ENCODE measurements at places on chromosomes 16 and 17.

GRCh38 chr17:63592797-63593196, 7.9 kb upstream of the TACO1 start:
- DNase-seq, result no peak

DNA sequence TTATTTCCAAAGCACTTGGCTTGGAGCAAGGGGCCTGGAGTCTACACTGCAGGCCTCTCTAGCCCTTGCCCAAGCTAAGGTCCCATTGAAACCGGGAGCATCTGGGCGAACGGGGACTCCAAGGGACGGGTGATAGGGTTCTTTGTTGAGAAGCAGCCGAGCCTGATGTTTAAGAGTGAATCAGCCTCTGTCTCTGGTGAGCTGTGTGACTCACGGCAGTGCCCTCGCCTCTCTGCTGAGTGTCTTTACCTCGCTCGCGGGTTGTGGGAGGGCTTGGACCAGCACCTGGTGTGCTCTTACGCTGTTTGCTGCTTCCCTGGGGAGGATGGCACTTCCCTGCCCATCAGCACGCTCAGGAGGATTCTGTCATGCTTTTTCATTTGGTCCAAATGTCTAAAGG, 1.3 kb downstream of the HGS start:
- no peak for DNase-seq

- no peak for DNase-seq
These were observed 258.6 kb downstream of the NTN1 start for GRCh38 chr17:9279893-9280292.

DNA sequence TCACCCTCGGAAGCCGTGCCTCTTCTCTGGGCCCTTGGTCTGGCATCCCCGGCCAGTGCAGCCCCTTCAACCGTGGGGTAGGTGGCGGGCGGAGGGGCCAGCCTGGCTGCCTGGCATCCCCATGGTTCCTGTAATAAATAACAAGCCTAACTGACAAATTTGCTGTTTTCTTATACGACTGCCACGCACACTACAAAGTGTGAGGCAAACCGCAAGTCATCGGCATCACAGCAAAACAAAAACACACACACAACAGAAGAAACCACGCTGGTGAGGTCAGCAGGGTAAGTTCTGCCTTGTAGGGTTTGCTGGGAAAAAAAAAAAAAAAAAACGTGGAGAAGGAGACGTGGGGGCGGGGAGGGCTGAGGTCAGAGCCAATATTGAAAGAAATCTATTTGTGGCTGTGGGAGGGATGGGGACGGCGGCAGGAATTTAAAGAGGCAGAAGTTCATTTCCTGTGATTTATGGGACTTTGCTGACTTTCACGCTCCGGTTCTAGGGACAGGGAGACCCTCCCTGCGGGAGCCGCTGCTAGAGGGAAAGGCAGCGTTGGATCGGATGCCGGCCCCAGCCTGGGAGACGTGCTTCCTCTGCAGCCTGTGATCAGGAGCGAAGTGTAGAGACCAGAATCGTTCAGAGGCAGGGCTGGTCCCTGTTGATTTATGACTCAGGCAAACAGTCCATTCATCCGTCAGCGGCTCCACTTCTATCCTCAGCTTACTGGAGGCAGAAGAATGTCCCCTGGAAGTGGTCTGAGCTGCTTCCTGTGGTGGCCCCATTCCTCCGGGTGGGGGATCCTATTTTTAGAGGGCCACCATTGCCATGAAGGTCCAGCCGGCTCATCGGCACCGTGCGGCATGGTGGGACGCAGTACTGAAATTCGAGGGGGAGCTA, 162.8 kb downstream of the FOXL1 start:
- DNase-seq, result no peak

GRCh38 chr17:61862105-61862574, 1.2 kb downstream of the BRIP1 start:
- no peak for DNase-seq

- no peak for DNase-seq
These were observed 681.9 kb downstream of the CDH11 start for GRCh38 chr16:64440005-64440404.

DNA sequence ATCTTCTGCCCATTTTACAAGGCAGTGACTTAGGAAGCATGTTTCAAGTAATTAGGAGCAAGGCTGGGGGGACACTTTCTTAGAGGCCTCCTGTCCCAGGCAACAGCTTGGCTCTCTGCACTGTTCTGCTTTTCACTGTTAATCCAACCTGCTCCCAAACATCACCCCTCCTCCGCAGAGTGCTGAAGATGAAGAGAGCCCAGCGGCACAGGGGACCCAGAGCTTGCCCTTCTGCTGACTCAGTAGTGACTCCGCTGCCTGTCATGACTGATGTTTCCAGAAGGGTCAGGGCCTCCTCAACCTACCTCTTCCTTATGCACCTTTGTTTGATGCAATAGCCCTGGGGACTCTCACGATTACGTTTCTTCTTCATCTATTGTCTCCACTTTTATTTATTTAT, 38.9 kb upstream of the NDRG4 start:
- no peak for DNase-seq

DNA sequence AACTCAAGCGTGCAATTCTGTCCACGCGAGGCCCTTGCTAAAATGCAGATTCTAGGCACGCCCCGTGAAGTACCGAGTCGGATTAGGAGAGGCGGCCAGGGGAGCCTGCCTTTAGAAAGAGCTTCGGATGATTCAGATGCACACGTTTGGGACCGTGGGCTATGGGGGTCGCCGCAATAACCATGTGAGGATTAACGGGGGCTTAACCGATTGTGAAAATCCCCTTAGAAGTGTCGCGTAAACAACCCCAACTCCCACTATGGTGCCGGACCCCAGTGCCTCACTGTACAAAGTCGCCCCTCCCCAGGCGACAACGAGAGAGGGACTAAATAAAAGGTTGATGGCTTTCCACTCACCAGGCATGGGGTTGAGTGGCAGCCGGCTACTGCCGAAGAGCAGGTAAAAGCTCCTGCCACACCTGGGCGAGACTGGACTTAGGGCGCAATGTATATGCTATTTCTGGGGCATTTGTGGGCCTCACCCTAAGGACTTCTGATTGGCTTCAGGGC, 635 bp upstream of the SP2 start:
- no peak for DNase-seq

- no peak for DNase-seq
These were observed 3.0 kb downstream of the DCXR start for GRCh38 chr17:82034371-82035011.

- DNase-seq, result no peak
These were observed 9.6 kb downstream of the DCTN5 start for GRCh38 chr16:23650674-23651416.

DNA sequence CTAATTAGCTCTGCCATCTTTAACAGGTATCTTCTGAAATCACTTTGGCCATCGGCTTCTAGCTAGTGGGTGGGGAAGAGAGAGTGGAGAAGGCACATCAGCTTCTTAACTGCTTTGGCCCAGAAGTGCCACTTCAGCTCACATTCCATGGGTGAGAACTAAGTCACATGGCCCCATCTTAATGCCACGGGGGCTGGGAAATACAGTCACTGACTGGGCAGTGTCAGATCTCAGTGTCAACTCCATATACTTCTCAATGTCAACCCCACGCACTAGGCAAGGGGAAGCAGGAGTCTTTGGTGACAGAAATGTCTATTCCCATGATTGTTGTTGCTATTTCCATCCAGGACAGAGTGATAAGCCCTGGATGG, 29.4 kb downstream of the CCR7 start:
- no peak for DNase-seq

- no peak for DNase-seq
These were observed 2.3 kb upstream of the PRSS21 start for GRCh38 chr16:2814551-2815298.

- no peak for DNase-seq
These were observed 380.3 kb downstream of the SNX29 start for GRCh38 chr16:12356632-12357340.

DNA sequence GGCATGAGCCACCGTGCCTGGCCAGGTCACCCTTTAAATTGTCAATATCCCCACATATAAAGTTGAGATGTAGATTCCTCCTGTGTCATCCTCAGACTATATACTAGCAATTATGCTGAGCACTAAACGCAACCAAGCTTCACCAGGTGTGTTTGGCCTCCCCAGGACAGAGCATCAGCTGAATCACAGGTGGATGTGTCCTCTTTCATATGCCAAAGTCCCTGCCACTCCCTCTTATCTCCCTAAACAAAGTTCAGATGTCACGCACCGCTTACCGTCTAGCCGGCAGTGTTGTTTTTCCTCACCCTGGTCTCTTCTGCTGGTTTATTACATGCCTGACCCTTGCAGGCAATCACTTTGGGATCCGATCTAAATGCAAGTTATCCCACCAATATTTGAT, 43.8 kb upstream of the ARHGAP44 start:
- DNase-seq, result no peak

DNA sequence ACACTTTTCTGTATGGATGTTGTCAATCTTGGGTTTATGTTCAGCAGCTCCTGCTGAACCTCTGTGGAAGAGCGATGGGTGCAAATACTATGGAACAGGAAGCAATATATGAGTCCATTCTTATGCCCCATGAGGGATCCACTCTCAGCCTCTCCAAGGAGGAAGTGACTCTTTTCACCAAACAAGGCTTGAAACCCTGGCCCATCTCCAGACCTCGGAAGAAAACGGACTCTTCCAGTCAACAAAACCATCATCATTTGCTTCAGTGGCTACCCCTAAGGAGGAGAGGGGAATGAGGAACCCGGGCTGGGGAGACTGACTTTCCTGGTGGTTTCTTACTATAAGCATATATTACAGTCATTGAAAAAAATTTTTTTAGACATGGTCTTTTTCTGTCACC, 206.2 kb downstream of the AXIN2 start:
- DNase-seq, result no peak

- no peak for DNase-seq
These were observed 169.5 kb downstream of the AHSP start for GRCh38 chr16:31696968-31697743.

- DNase-seq, result peak; percentile 22
These were observed 103.8 kb downstream of the RAB11FIP4 start for GRCh38 chr17:31495022-31495885.

DNA sequence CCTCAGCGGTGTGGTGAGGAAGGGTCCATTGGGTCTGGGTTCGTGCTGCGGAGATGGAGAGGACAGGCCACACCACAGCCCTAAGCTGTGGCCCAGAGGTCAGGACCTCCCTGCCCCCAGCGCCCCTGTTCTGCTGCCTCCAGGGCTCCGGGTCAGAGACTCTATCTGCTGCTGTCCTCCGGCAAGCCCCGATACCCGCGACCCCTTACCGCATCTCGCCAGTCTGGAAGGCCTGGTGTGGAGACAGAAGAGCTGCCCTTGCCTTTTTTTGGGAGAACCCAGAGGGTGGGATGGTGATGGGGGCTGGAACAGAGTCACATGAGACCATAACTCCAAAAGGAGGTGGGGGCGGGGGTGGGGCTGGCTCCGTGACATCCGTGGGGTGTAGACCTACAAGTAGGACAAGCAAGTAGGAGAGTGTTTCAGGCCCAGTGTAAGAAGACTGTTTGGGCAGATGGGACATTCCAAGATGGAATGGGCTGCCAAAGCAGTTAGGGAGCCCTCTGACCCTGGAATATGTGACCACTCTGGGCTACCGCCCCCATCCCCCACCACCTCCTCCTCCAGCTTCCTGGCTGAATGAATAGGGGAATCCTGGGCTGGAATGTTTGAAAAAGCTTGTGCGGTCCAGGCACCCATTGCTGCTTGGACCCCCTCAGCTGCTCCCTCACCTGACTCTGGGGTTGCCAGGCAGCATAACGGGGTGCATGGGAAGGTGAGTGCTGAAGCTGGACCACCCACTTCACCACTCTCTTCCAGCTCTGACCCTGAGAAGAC, 1.4 kb downstream of the XYLT2 start:
- DNase-seq, result no peak

DNA sequence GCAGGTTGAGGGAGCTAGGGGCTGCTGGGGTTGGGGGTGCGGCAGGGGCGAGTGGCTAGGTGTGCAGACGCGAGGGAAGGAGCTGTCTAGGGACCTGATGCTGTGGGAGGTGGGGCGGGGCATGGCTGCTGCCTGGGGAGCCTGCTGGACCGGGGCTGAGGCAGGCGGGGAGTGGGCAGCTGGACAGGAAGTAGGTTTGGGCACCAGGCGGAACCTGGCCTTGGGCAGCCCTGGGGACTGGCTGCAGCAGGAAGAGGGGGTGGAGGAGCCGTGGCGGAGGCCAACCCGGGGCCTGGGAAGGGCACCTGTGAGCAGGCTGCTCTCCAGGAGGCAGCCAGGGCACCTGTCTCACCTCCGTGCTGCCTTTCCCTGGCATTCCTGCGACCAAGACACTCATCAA, 5.9 kb upstream of the DNASE1L2 start:
- no peak for DNase-seq

DNA sequence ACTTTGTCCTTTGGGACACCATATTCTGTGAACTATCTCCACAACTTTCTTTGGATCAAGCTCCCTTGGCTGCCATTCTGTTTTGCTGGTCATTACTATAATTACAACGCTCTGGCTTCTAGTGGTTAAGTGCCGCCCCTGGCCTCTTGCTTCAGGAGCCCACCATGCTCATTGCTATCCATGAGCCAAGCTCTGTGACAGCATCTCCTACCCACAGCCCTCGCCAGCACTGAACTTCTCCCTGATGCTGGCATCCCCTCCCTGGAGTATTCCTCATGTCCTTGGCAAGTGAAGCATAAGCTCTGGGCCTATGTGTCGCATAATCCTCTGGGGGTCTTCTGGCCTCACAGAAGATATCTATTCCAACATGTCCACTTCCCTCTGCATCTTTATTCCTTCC, 60.6 kb upstream of the DHX40 start:
- DNase-seq, result no peak

All from NCI-H446 treated with DMSO at 0.1 percent for 48 hours (cell line).